ENCODE measurements at places on chromosomes 2 and 18. TPM values are rescaled to one million over a fixed set of nuclear protein-coding genes. Genes with fewer than 3 reads are reported as not detected.

DNA sequence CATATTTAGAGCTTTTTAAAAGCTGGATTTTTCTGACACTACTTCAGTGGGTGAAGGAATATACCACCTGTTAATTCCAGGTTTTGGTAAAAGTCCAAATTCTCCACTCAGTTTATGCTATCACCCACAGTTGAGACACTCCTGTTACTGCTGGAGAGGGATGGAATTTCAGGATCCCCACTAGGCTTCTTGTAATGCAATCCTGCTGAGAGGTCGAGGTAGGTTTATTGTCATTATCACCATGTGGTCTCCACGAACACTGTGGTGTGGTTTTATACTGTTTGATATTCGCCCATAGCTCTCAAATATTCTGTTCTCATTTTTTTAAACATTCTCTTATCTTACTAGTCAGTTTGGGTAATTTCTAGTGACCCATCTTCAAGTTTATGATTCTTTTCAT lies 167.9 kb downstream of the CCDC102B start:
- DNase-seq: no peak
- H3K27ac ChIP-seq: no peak overlapping the region
- H3K27me3 ChIP-seq: no peaks in the 10 kb centered on the region
- no peak overlapping the region for H3K4me3 ChIP-seq
- H3K4me1 ChIP-seq: no peaks in the 10 kb centered on the region

GRCh38 chr18:26480897-26481795 lies 67.2 kb downstream of the KCTD1 start:
- no peaks in the 10 kb centered on the region for H3K36me3 ChIP-seq
- H3K4me3 ChIP-seq: no peak overlapping the region
- DNase-seq: no peak
- H3K27me3 ChIP-seq: no peaks in the 10 kb centered on the region

- DNase-seq: no peak
- H3K4me1 ChIP-seq: no peaks in the 10 kb centered on the region
- no peak overlapping the region for H3K27ac ChIP-seq
- no peaks in the 10 kb centered on the region for H3K36me3 ChIP-seq
- H3K4me3 ChIP-seq: no peak overlapping the region
Measured at GRCh38 chr18:29034113-29034856, 857.4 kb upstream of the CDH2 start.

DNA sequence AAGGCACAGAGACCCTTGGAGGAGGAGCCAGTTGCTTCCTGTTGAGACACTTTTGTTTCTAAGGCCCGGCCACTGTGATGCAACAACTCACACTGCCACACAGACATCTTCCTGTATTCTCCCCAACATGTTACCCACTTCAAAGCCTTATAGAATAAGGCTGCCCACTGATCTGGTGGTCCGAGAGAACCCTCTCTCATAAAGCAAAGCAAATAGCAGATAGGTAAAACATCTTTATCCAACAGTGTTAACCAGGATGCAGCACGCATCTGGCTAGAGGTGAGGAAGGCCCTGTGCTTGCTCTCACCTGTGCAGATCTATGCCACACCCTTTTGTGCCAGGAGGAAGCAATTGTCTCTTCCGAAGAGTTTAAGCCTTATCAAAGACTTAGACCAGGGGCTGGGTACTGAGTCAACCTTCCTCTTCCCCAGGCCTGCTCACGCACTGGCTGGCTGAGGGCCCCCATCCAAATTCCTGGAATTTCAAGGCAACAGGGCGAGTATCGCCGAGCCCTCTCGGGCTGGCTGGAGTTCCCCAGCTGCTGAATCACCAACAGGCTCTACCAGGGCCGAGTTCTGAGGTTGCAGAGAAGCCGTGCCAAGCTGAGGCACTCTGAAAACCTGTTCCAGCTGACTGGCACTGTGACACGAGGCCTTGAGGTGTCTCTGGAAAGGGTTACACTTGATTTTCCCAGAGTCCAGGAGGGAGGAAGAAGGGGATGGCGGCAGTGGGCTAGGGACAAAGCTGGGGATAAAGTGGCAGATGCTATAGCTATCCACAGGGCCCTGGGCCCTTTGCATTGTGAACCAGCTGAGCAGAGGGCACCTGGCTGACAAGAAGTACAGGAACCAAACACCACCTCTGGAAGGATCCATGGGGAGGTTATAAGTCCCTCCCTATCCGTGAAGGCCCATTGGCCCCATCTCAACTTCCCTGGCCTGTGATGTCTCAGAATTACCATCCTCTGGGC lies 29.3 kb downstream of the TGFA start:
- no peaks in the 10 kb centered on the region for H3K36me3 ChIP-seq
- peak overlapping the region; percentile 79 for H3K27ac ChIP-seq
- no peak overlapping the region for H3K4me3 ChIP-seq
- H3K4me1 ChIP-seq: peaks cover 27% of the 10 kb centered on the region
- DNase-seq: peak; percentile 61
- no peaks in the 10 kb centered on the region for H3K27me3 ChIP-seq

GRCh38 chr2:235651643-235652042 lies 157.8 kb downstream of the AGAP1 start:
- no peak overlapping the region for H3K4me3 ChIP-seq
- H3K27ac ChIP-seq: no peak overlapping the region
- no peaks in the 10 kb centered on the region for H3K27me3 ChIP-seq
- H3K4me1 ChIP-seq: no peaks in the 10 kb centered on the region
- no peak for DNase-seq

DNA sequence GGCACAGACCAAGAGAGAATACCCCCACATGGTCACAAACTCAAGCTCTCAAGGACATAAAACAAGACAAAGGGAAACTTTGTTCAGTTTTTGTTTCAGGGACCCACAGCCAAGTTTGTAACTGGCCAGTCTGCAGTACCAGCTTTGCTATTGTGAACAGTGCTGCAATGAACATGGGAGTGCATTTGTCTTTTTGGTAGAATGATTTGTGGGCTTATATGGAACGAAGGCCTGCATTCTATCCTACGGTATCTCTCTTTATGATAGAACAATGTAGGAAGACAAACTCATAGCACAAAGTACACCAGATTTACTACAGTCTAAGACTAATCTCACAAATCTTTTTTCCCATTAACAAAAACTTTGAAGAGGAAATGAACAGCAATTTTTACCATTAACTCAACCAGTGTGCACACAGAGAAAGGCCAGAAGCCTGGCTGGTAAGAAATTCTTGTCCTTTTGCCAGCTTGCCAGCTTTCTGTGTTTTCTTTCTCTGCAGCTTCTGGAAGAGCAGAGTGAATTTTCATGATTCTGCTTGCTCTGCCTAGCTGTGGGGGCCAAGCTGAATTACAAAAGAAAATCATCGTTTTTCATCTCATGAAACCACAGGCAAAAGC lies 37.1 kb upstream of the FEZ2 start:
- no peaks in the 10 kb centered on the region for H3K4me1 ChIP-seq
- H3K27me3 ChIP-seq: no peaks in the 10 kb centered on the region
- peak overlapping the region; percentile 2 for H3K27ac ChIP-seq
- no peak for DNase-seq
- no peak overlapping the region for H3K4me3 ChIP-seq
- no peaks in the 10 kb centered on the region for H3K36me3 ChIP-seq

DNA sequence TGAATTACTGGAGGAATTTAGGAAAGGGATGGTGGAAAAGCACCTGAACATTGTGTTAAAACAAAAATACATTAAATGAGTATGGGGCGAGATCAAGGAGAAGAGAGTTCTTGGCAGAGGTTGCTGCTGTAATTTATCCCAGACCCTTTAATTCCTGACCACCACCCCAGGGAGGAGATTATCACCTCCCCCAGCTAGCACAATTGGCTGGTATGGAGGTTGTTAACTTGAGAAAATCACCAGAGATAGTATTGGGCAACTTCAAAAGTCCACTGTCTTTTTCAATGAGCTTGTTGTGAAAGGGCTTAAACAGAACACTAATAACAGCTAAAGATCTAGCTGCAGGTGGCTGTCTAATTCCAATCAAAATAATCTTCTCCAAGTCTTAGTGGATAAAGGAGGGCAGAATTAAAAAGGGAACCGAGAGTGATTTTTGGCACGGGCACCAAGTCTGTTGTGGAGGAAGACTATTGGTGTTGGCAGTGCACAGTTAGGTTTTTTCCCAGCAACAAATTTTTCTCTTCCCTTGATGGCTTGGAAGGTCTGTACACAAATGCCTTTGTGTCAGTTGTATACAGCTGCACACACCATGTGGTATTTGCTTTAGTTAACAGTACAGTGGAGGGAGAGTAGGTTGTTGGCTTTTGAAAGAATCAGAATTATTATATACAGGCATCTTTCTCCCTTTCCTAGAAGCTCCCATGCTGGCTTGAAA lies 289.5 kb downstream of the SLC4A3 start:
- H3K4me1 ChIP-seq: no peaks in the 10 kb centered on the region
- H3K27me3 ChIP-seq: no peaks in the 10 kb centered on the region
- no peaks in the 10 kb centered on the region for H3K36me3 ChIP-seq
- no peak overlapping the region for H3K4me3 ChIP-seq

DNA sequence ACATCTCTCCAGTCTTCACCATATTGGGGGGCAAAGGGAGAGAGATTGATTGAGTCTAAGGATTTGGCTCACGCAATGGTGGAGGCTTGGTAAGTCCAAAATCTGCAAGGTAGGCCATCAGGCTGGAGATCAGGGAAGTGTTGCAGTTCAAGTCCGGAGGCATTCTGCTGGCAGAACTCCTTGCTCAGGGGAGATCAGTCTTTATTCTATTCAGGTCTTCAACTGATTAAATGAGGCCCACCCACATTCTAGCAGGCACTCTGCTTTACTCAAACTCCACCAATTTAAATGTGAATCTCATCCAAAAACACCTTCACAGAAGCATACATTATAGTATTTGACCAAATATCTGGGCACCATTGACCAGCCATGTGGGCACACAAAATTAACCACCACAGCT lies 21.4 kb downstream of the SMYD1 start:
- H3K27ac ChIP-seq: no peak overlapping the region
- DNase-seq: no peak
- H3K27me3 ChIP-seq: no peaks in the 10 kb centered on the region
- H3K4me3 ChIP-seq: no peak overlapping the region
- no peaks in the 10 kb centered on the region for H3K4me1 ChIP-seq

- DNase-seq: no peak
- H3K4me3 ChIP-seq: no peak overlapping the region
- no peaks in the 10 kb centered on the region for H3K4me1 ChIP-seq
- H3K27me3 ChIP-seq: no peaks in the 10 kb centered on the region
Measured at GRCh38 chr2:192087398-192087958, 107.3 kb downstream of the TMEFF2 start.

DNA sequence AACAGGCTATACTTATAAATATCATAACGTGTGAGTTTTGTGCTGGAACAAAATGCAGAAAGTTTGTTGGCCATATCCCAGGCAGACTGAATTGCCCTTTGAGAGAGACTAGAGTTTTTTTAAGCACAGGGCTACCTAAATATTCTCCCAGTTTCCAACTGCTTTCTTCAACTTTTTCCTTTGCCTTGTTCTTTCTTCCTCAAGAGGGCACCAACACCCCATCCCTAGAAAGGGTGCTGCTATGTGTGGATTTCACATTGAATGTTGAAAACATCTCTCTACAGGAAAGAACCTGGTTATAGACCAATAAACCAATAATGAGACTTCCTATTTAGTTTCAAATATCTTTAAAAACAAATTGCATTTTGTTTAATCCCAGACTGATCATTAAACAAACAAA lies 87.9 kb downstream of the ICOS start:
- H3K4me1 ChIP-seq: peaks cover 11% of the 10 kb centered on the region
- DNase-seq: peak; percentile 16
- no peak overlapping the region for H3K27ac ChIP-seq
- no peak overlapping the region for H3K4me3 ChIP-seq

DNA sequence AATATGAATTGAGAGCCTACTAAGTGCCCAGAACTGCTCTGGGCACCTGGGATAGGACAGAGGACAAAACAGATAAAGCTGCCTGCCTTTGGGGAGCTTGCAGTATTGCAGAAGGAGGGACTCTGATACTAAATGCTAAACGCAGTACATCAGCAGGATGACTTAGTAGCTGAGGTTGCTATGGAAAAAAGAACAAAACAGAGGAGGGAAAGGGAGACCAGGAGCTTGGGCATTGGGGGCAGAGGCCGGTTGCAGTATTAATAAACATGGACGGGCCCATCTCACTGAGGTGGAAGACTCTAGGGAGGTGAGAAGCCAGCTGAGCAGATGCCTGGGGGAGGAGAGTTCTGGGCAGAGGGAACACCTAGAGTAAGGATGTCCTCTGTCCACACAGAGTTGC lies 66.1 kb upstream of the SP3 start:
- no peak overlapping the region for H3K27ac ChIP-seq
- no peaks in the 10 kb centered on the region for H3K36me3 ChIP-seq
- no peak for DNase-seq
- no peak overlapping the region for H3K4me3 ChIP-seq

- H3K4me3 ChIP-seq: no peak overlapping the region
- no peaks in the 10 kb centered on the region for H3K27me3 ChIP-seq
- H3K4me1 ChIP-seq: no peaks in the 10 kb centered on the region
- H3K27ac ChIP-seq: no peak overlapping the region
Measured at GRCh38 chr2:197633109-197633657, 42.2 kb downstream of the RFTN2 start.

DNA sequence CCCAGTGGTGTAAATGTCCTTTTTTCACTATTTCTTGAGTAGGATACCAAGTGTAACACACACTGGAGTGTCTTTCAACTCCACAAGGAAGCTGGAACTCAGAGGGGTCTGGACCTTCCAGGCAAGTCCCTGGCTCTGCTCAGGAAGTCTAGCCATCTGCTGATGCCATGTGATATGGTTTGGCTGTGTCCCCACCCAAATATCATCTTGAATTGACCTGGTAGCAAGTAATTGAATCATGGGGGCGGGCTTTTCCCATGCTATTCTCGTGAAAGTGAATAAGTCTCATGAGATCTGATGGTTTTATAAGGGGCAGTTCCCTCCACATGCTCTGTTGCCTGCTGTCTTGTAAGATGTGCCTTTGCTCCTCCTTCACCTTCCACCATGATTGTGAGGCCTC lies 99.4 kb upstream of the CDC42EP3 start:
- DNase-seq: no peak
- H3K27ac ChIP-seq: peak overlapping the region; percentile 82
- no peaks in the 10 kb centered on the region for H3K36me3 ChIP-seq
- no peak overlapping the region for H3K4me3 ChIP-seq

DNA sequence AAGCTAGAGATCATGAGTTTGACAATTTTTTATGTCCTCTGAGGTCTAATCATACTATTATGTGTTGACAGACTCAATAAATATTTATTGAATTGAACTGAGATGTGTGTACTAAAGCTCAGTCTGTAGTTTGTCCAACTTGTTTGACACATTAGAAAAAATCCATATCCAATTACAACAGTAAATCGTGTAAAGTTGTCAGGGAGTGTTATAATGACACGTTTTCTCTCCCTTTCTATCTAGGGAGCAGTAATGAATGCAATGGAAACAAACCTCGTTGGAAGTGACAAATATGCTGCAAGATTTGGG lies 28.4 kb downstream of the ITGA4 start:
- no peaks in the 10 kb centered on the region for H3K4me1 ChIP-seq
- no peaks in the 10 kb centered on the region for H3K27me3 ChIP-seq
- H3K27ac ChIP-seq: no peak overlapping the region
- H3K36me3 ChIP-seq: no peaks in the 10 kb centered on the region
- no peak for DNase-seq

GRCh38 chr18:42339372-42339771 lies 384.3 kb downstream of the PIK3C3 start:
- H3K4me3 ChIP-seq: no peak overlapping the region
- no peak overlapping the region for H3K27ac ChIP-seq
- H3K36me3 ChIP-seq: no peaks in the 10 kb centered on the region

VWC2L gene
- not detected for total RNA-seq

ABCG8 gene
- not detected for total RNA-seq

CSRNP3 gene
- total RNA-seq: 11.1 TPM

RNU2-63P gene
- total RNA-seq: not detected

MAP2 gene
- total RNA-seq: 2.0 TPM

ANKRD62 gene
- total RNA-seq: not detected

CENPA gene
- total RNA-seq: 1.1 TPM

CDH7 gene
- not detected for total RNA-seq

RGPD8 gene
- 10.8 TPM for total RNA-seq

TTC39C gene
- total RNA-seq: 9.6 TPM

HOXD12 gene
- total RNA-seq: not detected

BMP10 gene
- not detected for total RNA-seq

IL36A gene
- total RNA-seq: not detected
